Activated CD4-positive, alpha-beta T cell treated with anti-CD3 and anti-CD28 coated beads, Interleukin-2, amount 10 ng/mL, durations not matched to agents 7 days and 5 days (primary cell): ENCODE measurements at places on chromosomes 1 and 21. TPM values are rescaled to one million over a fixed set of nuclear protein-coding genes. Genes with fewer than 3 reads are reported as not detected.

DNA sequence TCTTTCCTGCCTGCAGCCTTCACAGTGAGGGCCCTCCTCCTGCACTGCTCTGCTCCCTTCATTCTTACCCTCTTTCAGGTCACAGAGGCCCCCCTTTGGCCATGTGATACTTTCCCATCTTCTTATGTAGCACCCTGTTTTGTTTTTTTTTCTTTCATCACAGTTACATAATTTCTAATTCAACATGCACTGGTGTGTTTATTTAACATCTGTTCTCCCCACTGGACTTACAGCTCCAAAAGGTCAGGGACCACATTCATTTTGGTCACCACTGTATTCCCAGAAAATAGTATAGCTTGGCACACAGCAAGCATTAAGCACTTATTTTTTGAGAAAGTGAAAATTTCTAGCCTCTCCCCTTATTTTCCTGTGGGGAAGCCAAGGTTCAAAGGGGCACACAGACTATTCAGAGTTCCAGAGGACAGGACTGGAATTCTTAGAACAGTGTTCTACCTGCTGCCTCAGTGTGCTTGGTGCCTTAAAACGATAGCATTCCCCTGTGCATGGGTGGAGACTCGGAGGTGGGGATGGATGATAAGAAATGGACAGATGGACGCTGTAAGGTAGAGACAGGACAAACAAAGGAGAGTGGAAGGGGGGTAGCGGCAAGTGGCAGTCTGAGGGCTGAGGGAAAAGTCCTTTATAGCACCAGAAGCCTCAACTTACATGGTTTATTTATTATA, 5.3 kb downstream of the DENND2D start:
- no peak for DNase-seq

GRCh38 chr1:89608319-89608983, 24.5 kb upstream of the LRRC8C start:
- DNase-seq = peak; percentile 83

- no peak for DNase-seq
Measured at GRCh38 chr1:119341372-119341947, 27.1 kb upstream of the HAO2 start.

DNA sequence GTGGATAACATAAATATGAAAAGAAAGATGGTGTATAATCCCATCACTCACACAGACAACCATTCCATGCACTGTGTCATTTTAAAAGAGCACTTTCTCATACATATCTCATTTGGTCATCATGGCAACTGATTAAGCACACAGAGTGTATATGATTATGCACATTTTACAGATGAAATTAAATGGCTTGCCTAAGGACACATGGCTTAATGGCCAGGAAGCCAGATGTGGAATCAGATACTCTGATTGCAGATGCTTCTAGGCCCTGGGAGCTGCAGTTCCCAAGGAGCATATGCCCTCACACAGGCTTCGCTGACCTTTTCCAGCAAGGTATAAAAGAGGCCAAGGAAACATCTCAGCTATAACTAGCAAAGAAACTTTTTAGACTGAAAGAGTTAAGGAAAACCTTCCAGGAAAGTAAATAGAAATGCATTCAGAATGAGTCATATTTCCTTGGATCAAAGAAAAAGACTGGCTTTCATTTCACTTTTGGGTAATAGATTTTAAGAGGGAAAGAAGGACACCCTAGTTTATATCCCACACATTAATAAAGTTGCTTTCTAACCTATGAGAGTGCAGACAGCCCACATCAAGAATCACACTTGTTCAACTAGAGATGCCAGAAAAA, 19.6 kb upstream of the FAM89A start:
- DNase-seq = no peak

DNA sequence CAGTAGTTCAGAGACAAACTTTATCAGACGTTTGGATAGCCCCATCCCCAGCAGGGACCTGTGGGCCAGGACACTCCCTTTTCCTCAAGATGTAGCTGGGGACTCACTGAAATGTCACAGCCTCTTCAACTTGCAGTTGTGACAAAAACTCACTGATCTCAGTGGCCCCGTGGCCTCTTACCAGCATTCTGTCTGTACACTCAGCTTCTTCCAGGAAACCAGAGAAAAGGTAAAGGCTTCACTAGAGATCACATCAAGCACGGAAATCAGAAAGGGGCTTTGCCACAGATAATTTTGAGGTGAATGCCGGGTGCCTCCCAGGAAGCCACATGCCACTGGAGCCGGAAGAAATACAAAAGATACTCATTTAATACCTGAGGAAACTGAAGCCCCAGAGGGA, 122.2 kb downstream of the CCDC185 start:
- peak; percentile 66 for DNase-seq

GRCh38 chr1:197806718-197807117, 31.4 kb upstream of the DENND1B start:
- no peak for DNase-seq

DNA sequence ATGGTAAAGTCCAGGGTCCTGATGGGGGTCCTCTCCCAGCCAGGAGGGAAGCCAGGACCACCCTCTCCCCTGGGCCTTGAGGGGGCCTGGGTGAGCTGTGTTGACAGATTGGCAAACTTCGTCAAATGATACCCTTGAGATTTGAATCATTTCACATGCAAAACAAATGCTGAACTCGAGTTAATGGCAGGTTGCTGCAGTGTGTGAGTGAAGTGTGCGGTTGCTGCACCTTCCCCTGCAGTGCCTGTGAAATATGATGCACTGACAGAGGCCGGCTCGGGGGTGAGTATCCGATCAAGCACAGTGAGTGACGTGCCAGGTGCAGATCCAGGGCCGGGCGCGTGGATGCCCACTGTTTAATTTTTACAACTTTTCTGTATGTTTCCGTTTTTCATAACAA, 5.7 kb upstream of the KRTAP12-1 start:
- DNase-seq = no peak

DNA sequence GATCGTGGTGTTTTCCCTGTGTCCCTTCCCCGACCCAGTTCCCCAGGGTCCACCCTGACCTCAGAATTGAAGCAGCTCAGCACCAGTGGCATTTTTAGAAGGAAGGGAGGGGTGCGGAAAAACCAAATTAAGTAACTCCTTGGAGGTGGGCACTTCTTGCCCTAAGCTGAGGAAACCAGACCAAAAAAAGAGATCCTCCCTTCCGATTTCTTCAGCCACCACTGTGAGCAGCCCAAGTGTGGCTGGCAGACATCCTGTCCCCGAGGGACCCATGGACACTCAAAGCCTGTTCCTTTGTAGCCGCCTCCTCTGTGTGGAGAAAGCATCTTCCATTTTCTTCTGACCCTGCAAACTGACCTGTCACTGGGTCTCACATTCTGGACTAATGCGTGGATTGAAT, 31.3 kb downstream of the KIRREL1 start:
- no peak for DNase-seq

GRCh38 chr1:199422206-199422605, 605.3 kb upstream of the NR5A2 start:
- no peak for DNase-seq

- no peak for DNase-seq
Measured at GRCh38 chr1:245322673-245323072, 167.9 kb downstream of the KIF26B start.

DNA sequence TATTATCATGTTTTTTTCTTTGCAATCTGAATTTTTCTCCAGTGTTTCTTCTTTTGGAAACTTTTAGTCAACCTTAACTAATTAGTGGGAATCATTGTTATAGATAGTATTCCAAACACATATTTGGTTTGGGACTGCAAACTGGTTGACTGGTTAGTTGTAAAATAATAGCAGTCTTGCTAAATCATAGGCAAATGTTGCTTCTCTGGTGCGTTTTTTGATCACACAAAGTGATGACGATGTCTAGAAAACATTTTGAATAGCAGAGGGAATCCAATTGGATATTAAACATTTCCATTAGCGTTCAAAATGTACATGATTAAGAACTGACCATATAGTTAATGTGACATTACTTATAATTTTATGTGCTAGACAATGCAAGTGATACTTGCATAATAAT, 4.5 kb downstream of the DNAJB4 start:
- DNase-seq = no peak

DNA sequence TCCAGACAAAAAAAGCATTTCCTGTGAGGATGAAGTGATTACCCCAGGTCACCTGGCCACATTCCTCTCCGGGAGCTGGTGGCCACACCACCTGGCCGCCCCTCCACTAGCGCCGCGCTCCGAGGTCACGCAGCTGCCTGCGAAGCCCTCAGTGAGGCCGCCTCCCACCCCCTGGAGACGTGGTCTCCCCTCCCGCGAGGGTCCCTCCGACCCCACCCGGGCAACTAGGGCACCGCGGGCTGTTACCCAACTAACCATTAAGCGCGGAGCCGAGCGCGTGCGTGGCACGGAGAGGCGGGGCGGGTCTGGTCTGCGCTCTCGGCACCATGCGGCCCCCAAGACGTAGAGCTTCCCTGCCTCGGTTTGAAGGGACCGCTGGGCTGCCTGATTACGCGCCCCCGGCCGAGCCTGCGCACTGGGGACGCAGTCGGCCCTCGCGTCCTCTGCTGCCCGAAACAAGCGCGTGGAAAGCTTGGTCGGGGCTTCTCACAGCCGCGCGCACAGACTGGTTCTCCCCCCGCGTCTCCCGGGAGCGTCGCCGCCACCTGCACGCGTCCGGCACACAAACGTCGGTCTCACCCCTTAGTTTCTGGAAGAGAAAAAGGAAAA, 106.5 kb downstream of the SLC16A1 start:
- no peak for DNase-seq

DNA sequence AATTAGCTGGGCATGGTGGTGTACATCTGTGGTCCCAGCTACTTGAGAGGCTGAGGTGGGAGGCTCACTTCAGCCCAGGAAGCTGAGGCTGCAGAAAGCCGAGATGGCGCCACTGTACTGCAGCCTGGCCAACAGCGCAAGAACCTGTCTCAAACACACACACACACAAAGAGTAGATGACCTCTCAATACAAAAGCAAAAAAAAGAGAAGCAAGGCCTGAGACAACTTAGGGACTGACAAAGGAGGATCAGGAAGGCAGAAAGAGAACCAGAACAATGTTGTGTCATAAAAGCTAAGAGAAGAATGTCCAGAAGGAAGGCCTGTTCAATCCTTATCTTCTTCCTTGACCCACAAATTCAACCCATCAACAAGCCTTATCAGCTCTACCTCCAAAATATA, 18.5 kb downstream of the WASF2 start:
- DNase-seq = no peak

GRCh38 chr1:54833121-54833520, 32.0 kb upstream of the TTC22 start:
- no peak for DNase-seq

- no peak for DNase-seq
Measured at GRCh38 chr21:46000731-46001641, 19.4 kb downstream of the COL6A1 start.

GRCh38 chr1:147808025-147808424, 47.6 kb upstream of the GJA5 start:
- no peak for DNase-seq

- DNase-seq = peak; percentile 92
Measured at GRCh38 chr1:155139895-155140629, at the start of gene DPM3. TSS of gene DPM3 (minus strand) at chr1:155140531. CDS start at chr1:155140240, 291 bp downstream.

- no peak for DNase-seq
Measured at GRCh38 chr21:36246080-36246631, 73.8 kb upstream of the MORC3 start.

GRCh38 chr1:150563340-150564038, 14.3 kb downstream of the ADAMTSL4 start:
- DNase-seq = peak; percentile 73

The KPRP gene
- not detected for total RNA-seq

The CRP gene
- total RNA-seq = not detected

The PPP1R12B gene
- 20.2 TPM for total RNA-seq

The CFAP141 gene
- total RNA-seq = not detected

The SFPQ gene
- 375 TPM for total RNA-seq

The RGS1 gene
- 14.2 TPM for total RNA-seq

The BCAR3 gene
- total RNA-seq = 0.42 TPM

The GJB4 gene
- not detected for total RNA-seq

The RGSL1 gene
- total RNA-seq = not detected

The CFH gene
- 6.2 TPM for total RNA-seq
